Stimulated activated CD8-positive, alpha-beta memory T cell treated with anti-CD3 and anti-CD28 coated beads, Interleukin-4, amount 100 ng/mL, for 1 hour (primary cell): ENCODE measurements at places on chromosomes 12 and 14.

- DNase-seq, result no peak
These were observed 120.3 kb upstream of the NEDD1 start for GRCh38 chr12:96786791-96787190.

- DNase-seq, result no peak
These were observed 135.1 kb downstream of the NAV3 start for GRCh38 chr12:77965790-77966189.

GRCh38 chr14:61533513-61534255, 161.6 kb upstream of the HIF1A start:
- no peak for DNase-seq

DNA sequence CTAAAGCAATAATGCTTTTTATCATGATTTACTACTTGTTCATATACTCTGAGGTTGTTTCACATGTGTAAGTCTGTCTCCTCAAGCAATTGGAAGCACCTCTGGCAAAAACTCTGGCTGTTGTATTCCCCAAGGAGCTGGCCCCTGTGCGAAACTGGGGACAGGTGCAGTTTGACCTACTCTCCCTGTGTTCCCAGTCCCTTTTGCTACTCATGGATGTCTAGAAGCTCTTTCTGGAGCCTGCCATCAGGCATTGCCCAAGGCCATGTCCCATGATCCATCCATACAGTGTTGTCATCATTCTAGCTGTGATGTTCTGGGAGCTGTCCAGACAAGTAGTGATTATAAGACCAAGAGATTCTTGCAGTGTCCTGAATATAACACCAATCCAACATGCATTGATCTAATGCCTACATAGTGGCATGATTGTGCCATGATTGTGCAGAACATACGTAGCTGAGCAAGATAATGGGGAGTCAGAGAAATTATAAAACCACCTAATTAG, 14.9 kb downstream of the AKAP6 start:
- no peak for DNase-seq

GRCh38 chr12:127194176-127194575, 1072.8 kb upstream of the TMEM132C start:
- DNase-seq, result no peak

GRCh38 chr12:45789025-45789424, 59.5 kb downstream of the ARID2 start:
- DNase-seq, result no peak

GRCh38 chr14:105083926-105084685, 18.9 kb upstream of the GPR132 start:
- DNase-seq, result no peak

DNA sequence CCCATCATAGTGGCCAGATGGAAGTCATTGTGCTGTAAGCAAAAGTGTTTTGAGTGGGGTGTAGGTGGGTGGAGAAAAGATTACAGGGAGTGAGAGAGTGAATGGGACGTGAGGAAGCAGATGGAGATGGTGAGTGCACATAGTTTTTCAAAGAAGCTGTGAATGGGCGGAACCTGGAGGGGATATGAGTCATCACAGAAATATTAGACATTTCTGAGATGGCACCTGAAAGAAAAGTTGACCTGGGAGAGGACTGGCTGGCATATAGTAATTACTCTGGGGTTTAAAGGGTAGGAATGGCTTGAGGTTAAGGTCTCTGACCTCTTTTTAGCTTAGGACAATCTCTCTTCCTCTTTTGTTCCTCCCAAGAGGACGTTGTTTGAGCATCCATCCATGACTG, 50.5 kb downstream of the ANO4 start:
- no peak for DNase-seq

- no peak for DNase-seq
These were observed 167.3 kb downstream of the ZFP36L1 start for GRCh38 chr14:68625366-68626090.

DNA sequence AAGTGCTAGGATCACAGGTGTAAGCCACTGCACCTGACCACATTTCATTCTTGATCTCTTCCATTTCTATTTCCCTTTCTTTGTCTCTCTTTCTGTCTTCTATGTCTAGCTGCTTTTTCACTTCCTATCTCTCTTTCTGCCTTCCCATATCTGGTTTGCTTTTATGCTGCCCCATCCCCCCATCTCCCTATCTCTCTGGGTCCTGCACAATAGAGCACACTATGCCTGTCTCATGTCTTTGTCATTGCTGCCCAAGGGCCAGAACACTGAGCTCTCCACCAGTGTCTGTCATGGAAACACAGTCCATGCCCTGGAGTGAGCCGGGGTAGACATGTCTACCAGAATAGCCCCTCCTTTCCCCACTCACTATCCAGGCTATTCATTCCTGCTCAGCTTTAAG, 12.3 kb upstream of the RARG start:
- DNase-seq, result no peak

- DNase-seq, result no peak
These were observed 83.6 kb downstream of the EPS8 start for GRCh38 chr12:15705606-15706005.

DNA sequence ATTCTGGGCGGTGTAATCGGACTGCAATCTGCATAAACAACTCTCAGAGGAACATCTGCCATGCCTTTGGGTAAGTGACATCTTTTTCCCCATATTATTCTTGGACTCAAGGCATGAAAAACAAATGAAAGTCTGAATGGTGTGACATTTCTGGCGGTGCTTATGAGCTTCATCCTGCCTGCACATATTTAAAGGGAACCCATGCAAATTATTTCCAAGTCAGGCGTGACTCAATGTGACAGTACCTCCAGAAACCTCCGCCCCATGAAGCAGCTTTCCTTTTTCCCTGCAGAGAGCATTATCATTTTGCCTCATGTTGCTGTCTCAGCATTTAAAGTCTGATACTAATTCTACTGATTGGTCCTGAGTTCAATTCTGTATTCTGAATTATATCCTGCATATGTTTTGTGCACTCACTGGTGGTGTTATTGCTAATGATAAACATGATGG, 585.4 kb downstream of the SNAPC1 start:
- no peak for DNase-seq

DNA sequence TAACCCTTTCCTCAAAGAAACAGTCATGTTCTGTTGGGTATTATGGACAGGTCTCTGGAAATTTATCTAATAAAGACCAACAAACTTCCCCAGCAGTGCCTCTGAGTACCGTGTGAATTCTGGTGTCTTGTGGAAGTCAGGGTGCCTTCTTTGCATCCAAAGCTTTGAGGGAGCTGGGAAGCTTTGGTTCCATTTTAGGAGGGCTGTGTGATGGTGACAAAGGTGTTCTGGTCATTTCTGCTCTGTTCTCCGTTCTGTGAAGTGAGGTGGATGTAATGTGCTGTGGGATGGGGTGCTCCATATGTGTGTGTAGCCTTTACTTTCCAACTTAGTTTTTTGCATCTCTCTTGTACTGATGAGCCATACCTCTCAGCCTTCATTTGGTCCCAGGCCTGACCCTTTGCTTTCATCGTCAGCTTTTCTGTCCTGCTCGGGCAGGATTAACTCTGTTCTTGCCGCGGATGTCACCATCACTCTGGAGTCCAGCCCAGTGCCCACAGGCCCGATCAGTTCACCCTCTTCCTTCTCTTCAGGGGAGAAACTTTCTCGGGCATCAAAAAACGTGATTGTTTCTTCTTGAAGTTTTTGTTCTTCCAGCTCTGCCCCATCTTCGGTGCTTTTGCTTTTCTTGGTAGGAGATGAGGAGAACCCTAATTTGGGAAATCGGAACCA, 13.2 kb downstream of the PLD4 start:
- no peak for DNase-seq
